ENCODE measurements at places on chromosomes 5 and 9.

GRCh38 chr9:97717866-97718265 lies 20.7 kb upstream of the XPA start:
- no peak for DNase-seq

DNA sequence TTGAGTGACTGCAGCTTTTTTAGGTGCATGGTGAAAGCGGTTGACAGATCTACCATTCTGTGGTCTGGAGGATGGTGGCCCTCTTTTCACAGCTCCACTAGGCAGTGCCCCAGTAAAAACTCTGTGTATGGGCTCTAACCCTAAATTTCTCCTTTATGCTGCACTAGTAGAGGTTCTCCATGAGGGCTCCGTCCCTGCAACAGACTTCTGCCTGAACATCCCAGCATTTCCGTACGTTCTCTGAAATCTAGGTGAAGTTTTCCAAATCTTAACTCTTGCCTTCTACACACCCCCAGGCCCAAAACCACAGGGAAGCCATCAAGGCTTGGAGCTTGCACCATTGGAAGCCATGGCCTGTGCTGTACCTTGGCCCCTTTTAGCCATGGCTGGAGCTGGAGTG lies 1898.1 kb upstream of the NUDT12 start:
- no peak for DNase-seq

DNA sequence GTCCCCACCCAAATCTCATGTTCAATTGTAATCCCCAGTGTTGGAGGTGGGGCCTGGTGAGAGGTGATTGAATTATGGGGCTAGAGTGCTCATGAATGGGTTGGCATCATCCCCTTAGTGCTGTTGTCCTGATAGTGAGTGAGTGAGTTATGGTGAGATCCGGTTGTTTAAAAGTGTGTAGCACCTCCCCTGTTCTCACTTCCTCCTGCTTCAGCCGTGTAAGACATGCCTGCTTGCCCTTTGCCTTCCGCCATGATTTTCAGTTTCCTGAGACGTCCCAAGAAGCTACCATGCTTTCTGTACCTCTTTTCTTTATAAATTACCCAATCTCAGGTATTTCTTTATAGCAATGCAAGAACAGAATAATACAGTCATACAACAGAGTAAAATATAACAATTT lies 742 bp upstream of the LECT2 start:
- DNase-seq: no peak

DNA sequence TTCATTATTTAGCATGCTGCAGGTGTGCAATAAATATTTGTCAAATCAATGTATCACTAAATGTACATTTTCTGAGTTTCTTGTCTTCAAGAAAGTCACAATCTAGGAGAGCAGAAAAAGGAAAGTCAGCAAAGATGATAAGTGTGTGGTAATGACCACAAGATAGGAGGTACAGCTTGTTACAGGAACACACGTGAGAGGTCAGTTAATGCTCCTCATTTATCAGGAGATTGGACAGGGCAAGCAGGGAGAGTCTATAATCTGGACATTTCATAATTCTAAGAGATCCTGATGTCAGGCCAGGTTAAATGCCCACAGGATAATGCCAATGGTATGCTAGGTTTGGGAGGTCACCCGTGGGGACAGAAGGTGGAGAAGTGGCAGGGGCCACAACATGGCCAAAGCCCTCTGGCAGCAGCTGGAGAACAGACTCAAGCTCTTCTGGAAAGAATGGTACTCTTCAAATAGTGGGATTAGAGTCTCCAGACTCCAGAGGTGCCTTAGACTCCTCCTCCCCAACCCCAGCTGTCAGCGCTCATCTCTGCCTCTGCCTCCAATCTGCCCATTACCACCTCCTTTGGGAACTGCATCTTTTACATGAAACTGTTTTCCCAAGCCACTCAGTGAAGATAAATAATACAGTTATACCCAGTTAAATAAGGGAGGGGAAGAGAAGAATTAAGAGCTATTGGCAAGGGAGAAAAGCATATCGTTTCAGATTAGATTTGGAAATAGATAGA lies 114.3 kb downstream of the ASTN2 start:
- no peak for DNase-seq

GRCh38 chr5:88675708-88676636 lies 207.0 kb downstream of the MEF2C start:
- no peak for DNase-seq

GRCh38 chr5:14435481-14435880 lies 146.1 kb upstream of the OTULINL start:
- no peak for DNase-seq

DNA sequence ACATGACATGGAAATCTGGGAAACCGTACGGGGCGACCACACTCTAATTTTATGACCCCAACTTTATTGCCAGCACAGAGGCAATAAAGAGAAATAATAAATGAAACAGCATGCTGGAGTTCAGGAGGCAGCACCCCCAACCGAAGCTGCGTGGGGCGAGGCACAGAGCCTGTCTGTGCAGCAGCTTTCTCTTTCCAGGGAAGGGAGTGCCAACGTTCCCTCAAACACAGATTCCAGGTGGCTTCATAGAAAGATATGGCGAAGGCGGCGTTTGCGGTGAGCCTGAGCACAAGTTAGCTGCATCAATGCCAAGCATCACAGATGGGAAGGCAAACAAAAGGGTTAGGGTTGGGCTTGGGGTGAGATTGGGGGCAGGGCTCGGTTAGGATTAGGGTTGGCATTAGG lies 114.8 kb downstream of the HSD17B3 start:
- DNase-seq: no peak

- DNase-seq: no peak
Measured at GRCh38 chr9:138122201-138122600, 244.6 kb downstream of the CACNA1B start.

DNA sequence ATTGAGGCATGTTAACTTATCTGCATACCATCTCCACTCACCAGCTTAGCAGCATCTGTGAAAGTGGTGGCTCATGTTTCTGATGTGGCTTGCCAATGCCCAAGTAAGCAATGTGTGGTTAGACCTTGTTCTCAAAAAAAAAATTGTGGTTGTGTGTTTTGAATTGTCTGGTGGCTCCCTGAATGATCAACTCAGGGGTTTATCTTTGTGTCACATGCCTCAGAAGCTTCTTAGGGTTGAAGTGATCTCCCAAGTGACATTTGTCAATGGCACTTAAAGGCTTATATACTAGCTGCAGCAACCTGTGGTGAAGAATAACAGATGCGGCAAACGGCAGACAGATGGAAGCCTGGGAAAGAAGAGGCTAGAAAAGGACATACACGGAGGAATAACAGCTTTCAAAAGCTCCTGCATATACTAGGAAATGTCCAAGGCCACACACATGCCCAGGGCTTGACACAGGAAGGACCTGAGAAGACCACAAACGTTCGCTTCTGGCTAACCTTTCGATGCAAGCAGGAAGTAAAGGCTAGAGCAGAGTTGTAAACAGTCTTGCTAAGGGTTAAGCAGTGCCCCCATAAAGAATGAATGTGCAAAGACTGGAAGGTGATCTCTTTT lies 42.2 kb upstream of the FSD1L start:
- peak; percentile 59 for DNase-seq

DNA sequence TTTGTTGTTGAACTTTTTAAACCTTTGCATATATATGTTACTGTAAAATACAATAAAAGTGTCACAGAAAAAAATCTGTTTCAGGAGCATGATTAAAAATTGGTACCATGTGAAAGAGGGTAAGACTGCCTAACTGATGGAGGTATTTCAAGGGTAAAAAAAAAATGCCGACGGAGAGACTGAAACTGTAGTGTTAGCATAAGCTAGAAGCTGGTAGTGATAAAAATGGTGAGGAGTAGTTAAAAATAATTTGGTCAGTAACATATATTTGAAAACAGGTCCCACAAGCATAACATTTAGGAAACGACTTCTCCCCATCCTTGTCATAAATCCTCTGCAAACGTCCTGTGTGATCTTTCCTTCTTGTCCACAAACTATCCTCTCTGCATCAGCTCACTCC lies 64.7 kb downstream of the MEF2C start:
- DNase-seq: no peak

DNA sequence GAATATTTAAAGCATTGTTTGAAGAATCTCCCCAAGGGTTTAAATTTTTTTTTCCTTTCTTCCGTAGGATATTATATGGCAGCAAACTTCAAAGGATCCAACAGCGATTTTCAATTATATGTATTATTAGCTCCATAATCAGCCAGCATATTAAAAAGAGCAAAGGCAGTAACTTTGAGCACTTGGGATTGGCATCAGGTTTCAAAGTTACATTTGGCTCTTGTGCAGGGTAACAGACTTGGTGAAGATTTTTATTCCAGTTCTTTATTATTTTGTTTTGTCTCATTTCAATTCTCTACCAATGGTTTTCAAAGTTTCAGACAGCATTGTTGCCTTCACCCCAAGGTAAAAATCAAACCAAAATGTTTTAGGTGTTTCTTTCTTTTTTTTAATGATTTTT lies 116.7 kb upstream of the ZNF366 start:
- DNase-seq: no peak

DNA sequence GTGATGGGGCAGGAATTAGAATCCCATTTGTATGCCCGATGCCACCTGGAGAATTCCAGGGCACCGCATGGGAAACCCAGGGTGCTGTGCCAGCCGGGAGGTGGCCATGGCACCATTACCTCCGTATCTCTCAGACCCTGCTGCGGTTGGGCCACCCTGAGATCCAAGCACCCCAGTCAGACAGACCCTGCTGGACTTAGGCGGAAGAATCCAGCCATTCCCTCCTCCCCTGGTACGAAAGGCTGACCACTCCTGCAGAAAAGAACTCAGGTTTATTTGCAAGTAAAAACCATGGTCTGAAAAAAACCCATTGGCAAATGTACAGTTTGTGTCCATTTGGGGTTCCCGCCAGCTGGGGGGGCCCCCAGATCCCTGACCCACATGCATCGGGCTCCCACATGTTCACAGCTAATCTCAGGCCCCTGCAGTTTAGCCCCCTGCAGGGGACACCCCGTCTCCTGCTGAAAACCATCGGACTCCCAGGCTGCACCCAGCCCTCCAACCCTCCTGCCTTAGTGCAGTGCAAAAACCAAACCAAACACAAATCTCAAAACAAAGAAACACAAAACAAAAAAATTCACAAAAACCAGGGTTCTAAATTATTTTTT lies 23.6 kb upstream of the SARDH start:
- DNase-seq: no peak

Measured in activated gamma-delta T cell treated with Interleukin-2 at 50 U/mL for 16 hours (primary cell).